ENCODE measurements at places on chromosomes 12 and 14. TPM values are rescaled to one million over a fixed set of nuclear protein-coding genes. Genes with fewer than 3 reads are reported as not detected.

Gene PLEKHH1
- 3.5 TPM for total RNA-seq

Gene TXNRD1
- 171 TPM for total RNA-seq

Gene CPNE6
- total RNA-seq = not detected

Gene GPD1
- total RNA-seq = 0.14 TPM

Gene TPPP2
- total RNA-seq = not detected

Gene KRT75
- total RNA-seq = 7.5 TPM

Gene RFX4
- not detected for total RNA-seq

GRCh38 chr14:63573581-63573980 lies 30.4 kb upstream of the PPP2R5E start:
- peak; percentile 34 for DNase-seq

Gene CMKLR1
- total RNA-seq = not detected

- peak; percentile 66 for DNase-seq
These were observed 64.9 kb upstream of the STRN3 start for GRCh38 chr14:31090883-31091764.

Gene PMEL
- total RNA-seq = 1.3 TPM

- no peak for DNase-seq
These were observed 166.7 kb downstream of the KCNA5 start for GRCh38 chr12:5210179-5210922.

- no peak for DNase-seq
These were observed 185.9 kb downstream of the PPFIA2 start for GRCh38 chr12:81573228-81573627.

GRCh38 chr14:58904776-58905175 lies 267.0 kb downstream of the DACT1 start:
- DNase-seq = no peak

DNA sequence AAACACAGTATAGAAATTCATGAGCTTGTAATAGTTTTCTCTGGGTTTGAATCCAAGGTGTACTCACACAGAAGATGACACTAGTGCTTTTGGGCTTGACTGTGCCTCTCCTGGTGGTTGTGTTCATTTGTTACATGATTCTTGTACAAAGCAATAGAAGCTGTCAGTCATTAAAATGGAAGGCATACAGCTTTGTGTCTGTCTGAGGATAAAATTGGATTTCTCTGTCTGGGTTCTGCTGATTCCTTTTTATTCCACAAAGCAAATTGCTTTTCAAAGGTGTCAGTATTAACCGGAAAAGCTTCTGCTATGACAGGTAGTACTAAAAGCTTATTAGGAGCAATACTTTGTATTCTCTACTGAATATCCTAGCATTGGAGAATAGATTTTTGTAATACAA lies 361.2 kb downstream of the SLC6A15 start:
- no peak for DNase-seq

Gene SPX
- 0.18 TPM for total RNA-seq

- no peak for DNase-seq
These were observed 134.3 kb upstream of the DCN start for GRCh38 chr12:91316907-91317269.

DNA sequence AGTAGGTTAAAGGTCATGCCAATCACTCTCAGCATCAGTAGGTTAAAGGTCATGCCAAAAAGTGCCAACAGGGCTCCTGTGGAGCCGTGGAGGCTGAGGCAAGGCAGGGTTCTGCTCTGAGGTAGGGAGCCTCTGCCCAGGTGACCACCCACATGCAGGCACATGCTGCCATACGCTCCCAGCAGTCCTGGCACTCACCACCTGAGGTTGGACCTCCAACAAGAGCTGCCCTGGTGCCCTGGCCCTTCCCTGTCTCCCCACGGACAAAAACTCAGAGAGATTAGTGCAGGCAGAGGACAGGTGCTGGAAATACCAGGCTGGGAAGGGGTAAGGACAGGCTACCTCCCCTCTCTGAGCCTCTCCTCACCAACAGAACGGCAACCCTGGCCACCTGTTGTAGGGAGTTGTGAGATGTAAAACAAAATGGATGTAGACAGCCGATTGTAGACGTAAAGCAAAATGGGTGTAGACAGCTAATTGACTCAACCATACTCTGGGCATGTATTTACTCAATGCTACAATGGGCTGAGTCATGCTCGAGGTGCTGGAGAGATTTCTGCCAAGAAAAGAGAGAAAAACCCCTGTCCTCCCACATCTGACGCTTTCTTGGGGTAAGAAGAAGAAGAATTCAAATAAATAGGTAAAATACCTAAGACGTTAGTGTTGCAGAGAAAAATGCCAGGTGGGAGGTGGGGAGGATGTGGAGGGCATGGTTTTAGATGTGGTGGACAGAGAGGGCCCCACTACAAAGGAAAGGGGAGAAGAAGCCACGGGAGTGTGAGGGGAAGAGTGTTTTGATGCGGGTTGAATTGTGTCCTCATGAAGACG lies 32.4 kb downstream of the LTBP2 start:
- peak; percentile 97 for DNase-seq

Gene AKAP3
- 1.7 TPM for total RNA-seq

DNA sequence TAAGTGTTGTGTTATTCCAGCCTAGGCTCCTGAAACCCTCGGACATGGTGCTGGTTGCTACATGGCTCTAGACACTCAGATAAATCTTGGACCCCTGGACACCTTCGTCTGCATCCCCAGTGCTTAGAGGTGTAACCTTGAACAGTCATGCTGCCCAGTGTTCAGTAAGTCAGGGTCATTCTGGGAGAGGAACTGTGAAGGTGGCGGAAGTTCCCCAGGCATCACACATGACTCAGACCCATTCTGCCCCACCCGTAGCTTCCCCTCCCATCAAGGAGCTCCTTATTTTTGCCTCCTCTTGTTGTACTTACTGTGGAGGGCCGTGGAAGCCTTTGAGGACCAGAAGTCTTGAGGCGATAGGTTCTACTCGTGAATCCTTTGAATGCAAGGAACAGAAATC lies 18.1 kb upstream of the SSPN start:
- no peak for DNase-seq

GRCh38 chr12:113067987-113068935 lies 11.7 kb downstream of the DTX1 start:
- no peak for DNase-seq

- no peak for DNase-seq
These were observed 32.4 kb downstream of the ADCK1 start for GRCh38 chr14:77832297-77832696.

Gene CCDC38
- not detected for total RNA-seq

DNA sequence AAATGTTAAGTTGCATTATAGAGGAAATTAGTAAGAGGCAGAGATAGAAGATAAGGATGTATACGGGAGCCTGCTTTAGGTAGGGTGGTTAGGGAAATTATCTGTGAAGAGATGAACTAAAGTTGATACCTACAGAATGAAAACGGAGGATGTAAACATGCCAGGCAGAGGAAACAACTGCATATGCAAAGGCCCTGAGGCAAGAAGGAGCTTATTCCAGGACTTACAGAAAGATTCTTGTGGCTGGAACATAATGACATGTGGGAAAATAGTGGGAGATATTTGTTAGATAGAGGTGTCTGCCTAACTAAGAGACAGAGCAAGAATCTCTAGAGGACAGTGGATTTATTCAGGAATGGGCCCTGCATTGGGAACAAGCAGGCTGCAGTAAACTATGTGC lies 16.2 kb upstream of the SERPINA1 start:
- DNase-seq = no peak

GRCh38 chr12:93509506-93509905 lies 42.2 kb downstream of the MRPL42 start:
- no peak for DNase-seq

Gene CD9
- 589 TPM for total RNA-seq

DNA sequence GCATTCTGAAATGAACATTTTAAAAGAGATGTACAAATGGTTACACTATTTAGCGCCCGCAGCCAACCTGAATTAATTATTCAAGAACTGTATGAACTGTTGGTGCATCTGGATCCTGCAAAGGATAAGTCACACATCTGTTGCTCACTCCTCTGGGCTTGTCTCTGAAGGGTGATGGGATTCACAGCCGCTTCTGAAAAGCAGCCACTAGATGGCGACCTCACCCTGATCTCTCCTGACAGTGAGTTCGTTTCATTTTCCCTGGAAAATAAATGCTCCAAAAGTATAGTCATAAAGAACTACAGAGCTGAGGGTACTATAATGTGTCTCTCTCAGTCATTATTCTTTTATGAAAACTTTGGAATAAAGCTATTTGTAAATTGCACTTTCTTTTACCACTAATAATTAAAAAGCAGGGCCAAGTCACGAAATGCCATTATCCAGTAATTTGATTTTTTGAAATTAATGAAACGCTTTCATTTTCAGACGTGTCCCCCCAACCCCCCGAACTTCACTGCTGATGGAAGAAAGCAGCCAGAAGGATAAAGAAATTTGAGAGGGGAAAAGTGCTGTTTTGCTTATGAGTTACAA lies 789.6 kb downstream of the NRXN3 start:
- DNase-seq = peak; percentile 25

DNA sequence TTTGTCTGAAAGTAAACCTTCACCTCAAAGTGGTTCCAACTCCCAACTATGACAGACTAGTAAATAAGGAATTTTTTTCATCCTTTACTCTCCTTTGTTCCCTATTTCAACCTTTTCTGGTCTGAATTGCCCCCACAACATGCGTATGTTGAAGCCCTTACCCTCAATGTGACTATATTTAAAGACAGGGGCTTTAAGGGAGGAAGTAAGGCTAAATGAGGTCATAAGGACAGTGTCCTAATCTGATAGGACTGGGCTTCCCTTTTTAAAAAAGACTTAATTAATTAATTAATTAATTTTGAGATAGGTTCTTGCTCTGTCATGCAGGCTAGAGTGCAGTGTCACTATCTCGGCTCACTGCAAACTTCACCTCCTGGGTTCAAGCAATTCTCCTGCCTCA lies 86.3 kb downstream of the VCPKMT start:
- no peak for DNase-seq

GRCh38 chr12:49519574-49519936 lies 19.3 kb upstream of the KCNH3 start:
- DNase-seq = no peak

DNA sequence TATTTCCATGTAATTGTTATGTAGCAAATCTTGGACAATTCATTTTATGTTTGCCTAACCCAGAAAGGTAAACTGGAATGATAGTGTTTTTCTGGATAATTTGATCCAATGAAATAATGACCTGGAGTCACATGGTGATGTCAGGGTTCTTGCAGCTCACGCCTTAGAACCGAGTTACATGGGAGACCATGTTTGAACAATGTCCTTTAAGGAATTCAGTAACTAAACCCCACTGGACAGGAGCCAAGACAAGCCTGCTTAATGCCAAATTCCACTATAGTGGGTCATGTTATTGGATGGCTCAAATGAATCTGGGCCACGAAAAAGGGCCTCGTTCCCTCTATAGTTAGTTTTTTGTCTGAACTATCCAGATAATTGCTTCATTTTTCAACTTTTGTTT lies 255.8 kb upstream of the HMGA2 start:
- peak; percentile 71 for DNase-seq

- no peak for DNase-seq
These were observed 108.2 kb upstream of the SLC38A4 start for GRCh38 chr12:46933947-46934346.

GRCh38 chr12:104959335-104959841 lies 1.3 kb upstream of the SLC41A2 start:
- DNase-seq = no peak

GRCh38 chr14:100818221-100818699 lies 7.7 kb upstream of the MEG3 start:
- DNase-seq = no peak

DNA sequence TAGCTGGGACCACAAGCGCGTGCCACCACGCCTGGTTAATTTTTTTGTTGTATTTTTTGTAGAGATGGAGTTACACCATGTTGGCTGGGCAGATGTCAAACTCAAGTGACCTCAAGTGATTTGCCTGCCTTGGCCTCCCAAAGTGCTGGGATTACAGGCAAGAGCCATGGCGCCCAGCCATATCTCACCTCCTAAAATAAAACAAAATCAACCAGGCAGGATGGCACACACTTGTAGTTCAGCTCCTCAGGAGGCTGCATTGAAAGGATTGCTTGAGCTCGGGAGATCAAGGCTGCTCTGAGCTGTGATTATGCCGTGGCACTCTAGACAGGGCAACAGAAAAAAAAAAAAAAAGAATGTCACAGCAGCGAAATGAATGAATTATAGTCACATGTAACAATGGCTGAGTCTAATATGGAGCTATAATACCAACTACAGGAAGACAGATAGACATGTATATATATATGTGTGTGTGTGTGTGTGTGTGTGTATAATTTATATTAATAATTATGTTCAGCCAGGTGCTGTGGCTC lies 19.3 kb upstream of the TMEM120B start:
- no peak for DNase-seq

- no peak for DNase-seq
These were observed 94.2 kb upstream of the TBX5 start for GRCh38 chr12:114500131-114500530.

GRCh38 chr14:25953532-25954139 lies 644.2 kb downstream of the NOVA1 start:
- peak; percentile 64 for DNase-seq

Gene GNB3
- total RNA-seq = 2.1 TPM

GRCh38 chr12:63021116-63021515 lies 86.2 kb upstream of the PPM1H start:
- no peak for DNase-seq

Gene ASB2
- total RNA-seq = not detected

DNA sequence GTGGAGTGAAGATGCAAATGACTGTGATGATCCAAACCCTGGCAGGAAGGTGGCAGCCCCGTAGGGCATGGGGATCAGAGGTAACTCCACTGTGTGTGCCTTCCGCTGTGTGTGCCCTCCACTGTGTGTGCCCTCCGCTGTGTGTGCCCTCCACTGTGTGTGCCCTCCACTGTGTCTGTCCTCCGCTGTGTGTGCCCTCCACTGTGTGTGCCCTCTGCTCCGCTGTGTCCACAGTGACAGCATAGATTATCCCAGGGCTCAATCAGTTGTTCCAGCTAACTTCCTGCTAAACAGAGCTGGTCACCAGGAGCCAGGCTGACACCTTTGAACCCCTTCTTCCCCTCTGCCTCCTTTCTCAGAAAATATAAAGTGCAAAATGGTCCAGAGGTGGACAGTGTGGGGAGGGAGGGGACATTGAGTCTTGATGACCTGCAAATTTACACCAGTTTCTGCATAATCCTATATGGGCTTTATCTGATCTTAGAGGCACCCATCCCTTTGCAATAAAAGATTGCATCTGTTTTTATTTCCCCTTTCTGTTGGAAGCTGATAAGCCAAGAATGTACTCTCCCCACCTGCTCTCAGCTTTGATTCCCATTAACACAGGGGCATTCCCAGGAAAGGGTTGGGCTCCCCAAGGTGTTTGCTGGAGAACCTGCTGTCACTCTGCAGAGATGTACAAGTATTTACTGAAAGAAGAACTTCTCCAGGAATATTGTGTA lies 21.6 kb upstream of the HNF1A start:
- DNase-seq = no peak

Gene WIF1
- not detected for total RNA-seq
